Urinary bladder (tissue), 4 donors: ENCODE measurements at places on chromosomes 11 and 22. TPM values are rescaled to one million over a fixed set of nuclear protein-coding genes. Genes with fewer than 3 reads are reported as not detected.

GRCh38 chr11:10317776-10318526, 13.1 kb downstream of the ADM start:
- DNase-seq = no peak

- no peak for DNase-seq
These were observed 6.6 kb downstream of the CERK start for GRCh38 chr22:46731246-46732040.

DNA sequence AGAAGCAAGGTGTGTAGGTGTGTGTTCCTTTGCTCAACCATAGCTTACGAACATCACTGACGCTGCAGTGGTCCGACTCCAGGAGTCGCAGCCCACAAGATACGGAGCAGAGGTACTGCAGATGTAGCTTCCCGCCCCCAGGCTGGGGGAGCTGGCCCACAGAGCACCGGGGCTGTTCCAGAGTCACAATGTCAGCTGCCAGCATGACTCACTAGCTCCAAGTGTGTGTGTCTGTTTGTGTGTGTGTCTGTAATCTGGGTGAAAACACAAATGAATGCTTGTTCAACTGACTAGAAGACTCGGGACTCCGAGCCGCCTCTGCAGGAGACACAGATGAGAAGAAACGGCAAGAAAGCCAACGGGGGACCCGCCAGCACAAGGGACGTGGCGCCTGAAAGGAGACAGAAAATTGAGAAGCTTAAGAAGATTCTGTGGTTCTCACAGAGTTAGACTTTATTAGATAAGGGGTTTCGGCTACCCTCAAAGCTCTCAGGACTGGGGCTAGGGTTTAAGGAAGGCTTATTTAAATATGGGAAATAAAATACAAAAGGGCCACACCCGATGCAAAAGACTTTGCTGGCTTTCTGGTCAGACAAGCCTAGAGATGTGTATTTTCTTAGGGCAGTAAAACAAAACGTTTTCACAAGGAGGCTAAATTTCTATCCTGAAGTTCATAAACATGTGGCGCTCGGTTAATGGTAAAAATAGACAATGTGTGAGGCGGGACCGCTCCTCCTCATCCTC, 10.7 kb downstream of the VSIG10L2 start:
- DNase-seq = no peak

GRCh38 chr22:17675584-17675983, 37.0 kb downstream of the BCL2L13 start:
- DNase-seq = no peak

DNA sequence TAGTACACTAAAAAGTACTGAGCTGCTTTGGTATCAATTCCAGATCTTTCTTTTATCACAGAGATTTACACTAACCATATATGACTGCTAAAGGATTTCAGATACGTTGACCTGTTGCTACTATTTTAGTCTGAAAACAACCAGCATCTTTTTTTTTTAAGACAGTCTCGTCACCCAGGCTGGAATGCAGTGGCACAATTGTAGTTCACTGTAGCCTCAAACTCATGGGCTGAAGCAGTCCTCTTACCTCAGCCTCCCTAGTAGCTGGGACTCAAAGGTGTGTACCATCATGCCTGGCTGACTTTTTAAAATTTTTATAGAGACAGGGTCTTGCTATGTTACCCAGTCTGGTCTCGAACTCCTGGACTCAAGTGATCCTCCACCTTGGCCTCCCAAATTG, 24.2 kb upstream of the L3MBTL2 start:
- no peak for DNase-seq

- no peak for DNase-seq
These were observed 3.9 kb downstream of the DBX1 start for GRCh38 chr11:20156280-20156875.

The PKP3 gene
- 5.2 TPM for total RNA-seq

DNA sequence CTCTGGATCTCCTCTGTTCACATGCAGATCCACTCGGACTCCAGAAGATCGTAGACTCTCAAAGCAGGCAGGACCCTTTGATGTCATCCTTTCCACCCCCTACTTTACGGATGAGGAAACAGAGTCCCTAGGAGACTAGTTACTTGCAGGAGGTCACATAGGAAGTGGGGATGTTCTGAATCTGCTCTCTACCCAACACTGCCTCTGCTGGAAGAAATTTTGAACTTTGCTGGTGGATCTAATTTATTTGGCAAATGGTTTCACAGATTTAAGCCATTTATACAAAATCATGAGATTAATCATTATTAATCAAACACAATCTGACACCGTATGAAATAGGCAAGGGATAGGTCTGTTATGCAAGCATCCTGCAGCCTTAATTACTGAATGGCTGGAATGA, 55.0 kb upstream of the USP47 start:
- DNase-seq = no peak

GRCh38 chr11:47137476-47137875, 39.2 kb downstream of the ARFGAP2 start:
- no peak for DNase-seq

The NEFH gene
- total RNA-seq = 0.90 TPM

- DNase-seq = no peak
These were observed 68.6 kb downstream of the LRP5 start for GRCh38 chr11:68380786-68381622.

GRCh38 chr22:46941968-46942798, 179.7 kb downstream of the TBC1D22A start:
- DNase-seq = no peak

The P2RY6 gene
- 0.90 TPM for total RNA-seq

- DNase-seq = no peak
These were observed 18.5 kb downstream of the SLC35F2 start for GRCh38 chr11:107840129-107840484.

The RIMBP3C gene
- total RNA-seq = 0.26 TPM

DNA sequence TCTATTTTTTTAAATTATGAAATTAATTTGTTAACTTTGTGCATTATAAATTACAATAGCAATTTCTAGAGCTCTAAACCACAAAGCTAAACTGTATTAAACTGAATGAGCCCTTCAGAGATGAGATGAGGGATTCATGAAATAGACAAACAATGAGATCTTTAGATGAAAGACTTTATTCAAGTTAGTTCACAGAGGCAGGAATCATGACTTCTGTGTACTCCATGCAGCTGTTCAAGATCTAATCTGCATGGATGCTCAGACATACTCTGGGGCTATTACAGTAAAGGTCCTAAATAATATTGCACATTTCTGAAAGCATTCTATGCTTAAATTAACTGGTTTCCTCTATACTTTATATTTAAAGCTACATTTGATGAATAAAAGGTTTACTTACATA, 122.7 kb downstream of the FCHSD2 start:
- no peak for DNase-seq

- DNase-seq = no peak
These were observed 45.5 kb downstream of the FAR1 start for GRCh38 chr11:13713982-13714381.

- DNase-seq = no peak
These were observed 20.5 kb downstream of the PGM2L1 start for GRCh38 chr11:74377689-74378088.

The AGBL2 gene
- 3.5 TPM for total RNA-seq
